ENCODE measurements at places on chromosomes 2 and 18. TPM values are rescaled to one million over a fixed set of nuclear protein-coding genes. Genes with fewer than 3 reads are reported as not detected.

DNA sequence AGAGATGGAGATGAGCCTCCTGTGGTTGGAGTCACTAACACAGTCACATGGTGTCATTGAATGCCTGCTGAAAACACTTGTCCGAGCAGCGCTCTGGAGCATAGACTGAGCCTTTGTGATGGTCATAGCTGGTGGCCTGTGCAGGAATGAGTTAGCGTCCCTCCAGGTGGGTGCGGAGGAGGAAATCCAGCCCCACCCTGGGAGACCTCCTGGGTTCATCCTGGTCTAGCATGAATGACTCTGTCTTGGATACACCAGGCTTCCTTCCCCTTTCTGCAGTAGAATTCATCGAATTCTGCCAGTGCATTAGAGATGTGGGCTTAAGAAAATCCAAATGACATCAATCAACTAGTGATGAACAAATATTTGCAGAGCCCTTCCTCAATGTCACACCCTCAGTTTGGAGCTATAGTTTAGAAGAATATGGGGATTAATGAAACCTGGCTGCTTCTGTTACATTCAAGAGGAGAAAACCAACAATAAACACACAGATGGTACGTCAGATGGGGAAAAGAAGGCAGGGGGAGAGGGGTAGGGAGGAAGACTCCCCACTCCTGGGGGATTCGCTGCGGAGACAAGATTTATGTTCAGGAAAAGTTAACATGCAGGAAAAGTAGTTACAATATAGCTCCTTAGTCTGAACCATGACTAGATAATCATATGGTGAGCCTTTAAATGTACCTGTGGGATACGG is 136.7 kb downstream of the DDX1 start:
- H3K4me1 ChIP-seq, result peaks cover 8% of the 10 kb centered on the region
- H3K27ac ChIP-seq, result no peak overlapping the region
- H3K4me3 ChIP-seq, result no peak overlapping the region
- no peaks in the 10 kb centered on the region for H3K36me3 ChIP-seq

DNA sequence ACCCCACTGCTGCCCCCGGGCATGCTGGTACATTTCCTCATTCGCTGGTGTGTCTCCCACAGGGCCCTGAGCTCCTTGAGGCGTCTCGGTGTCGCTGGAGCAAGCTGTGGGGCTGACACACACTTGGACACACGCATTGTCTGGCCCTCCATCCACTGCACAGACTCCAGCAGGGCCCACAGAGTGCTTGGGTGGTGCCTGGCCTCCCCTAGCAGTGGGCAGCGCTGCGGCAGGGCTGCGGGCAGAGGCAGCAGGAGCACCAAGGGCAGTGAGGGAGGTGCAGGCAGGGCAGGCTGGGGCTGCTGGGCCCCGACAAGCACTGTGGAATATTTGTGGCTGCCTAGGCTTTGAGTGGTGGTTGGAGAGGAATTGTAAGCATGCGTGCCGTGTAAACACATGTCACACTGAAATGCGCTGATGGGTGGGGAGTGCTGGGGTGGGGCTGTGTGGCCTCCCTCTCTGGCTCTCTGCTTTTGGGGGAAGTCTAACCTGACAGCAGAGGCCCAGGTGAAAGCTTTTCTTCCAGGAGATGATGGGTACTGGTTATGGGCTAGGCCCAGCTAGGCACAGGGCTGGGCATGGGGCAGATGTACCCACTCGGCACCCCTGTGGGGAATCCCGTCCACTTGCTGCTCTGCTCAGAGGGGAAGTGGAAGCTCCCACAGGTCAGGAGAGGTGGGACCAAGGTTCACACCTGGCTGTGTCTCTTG is 55.5 kb upstream of the HS6ST1 start:
- peak overlapping the region; percentile 56 for H3K27ac ChIP-seq
- peak; percentile 20 for DNase-seq
- peaks cover 20% of the 10 kb centered on the region for H3K4me1 ChIP-seq
- no peak overlapping the region for H3K4me3 ChIP-seq

GRCh38 chr2:188274274-188274673 is 17.4 kb upstream of the GULP1 start:
- H3K27ac ChIP-seq, result no peak overlapping the region
- H3K4me3 ChIP-seq, result no peak overlapping the region
- H3K36me3 ChIP-seq, result no peaks in the 10 kb centered on the region
- H3K27me3 ChIP-seq, result no peaks in the 10 kb centered on the region
- no peaks in the 10 kb centered on the region for H3K4me1 ChIP-seq

DNA sequence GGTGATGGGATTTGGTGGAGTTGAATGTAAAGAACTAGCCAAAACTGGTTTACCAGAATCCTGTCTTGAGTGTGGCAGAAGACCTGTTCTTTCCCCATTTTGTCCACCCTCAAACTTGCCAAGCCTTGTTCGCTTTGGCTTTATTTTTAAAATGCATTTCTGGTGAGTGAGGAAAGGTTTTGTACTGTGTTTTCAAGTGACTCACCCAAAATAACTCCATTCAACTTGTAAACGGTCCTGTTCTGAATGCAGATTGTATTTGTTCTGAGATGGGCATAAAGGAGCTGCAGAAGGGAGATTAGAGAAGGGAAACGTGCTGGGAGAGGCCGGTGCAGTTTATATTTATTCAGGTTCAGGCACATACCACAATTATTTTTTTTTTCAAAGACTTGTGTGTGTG is 5.3 kb upstream of the ITPRID2 start:
- H3K27ac ChIP-seq, result no peak overlapping the region

GRCh38 chr2:43018179-43019024 is 208.0 kb downstream of the ZFP36L2 start:
- H3K4me3 ChIP-seq, result no peak overlapping the region
- no peaks in the 10 kb centered on the region for H3K36me3 ChIP-seq
- H3K27ac ChIP-seq, result peak overlapping the region; percentile 42
- no peaks in the 10 kb centered on the region for H3K27me3 ChIP-seq

DNA sequence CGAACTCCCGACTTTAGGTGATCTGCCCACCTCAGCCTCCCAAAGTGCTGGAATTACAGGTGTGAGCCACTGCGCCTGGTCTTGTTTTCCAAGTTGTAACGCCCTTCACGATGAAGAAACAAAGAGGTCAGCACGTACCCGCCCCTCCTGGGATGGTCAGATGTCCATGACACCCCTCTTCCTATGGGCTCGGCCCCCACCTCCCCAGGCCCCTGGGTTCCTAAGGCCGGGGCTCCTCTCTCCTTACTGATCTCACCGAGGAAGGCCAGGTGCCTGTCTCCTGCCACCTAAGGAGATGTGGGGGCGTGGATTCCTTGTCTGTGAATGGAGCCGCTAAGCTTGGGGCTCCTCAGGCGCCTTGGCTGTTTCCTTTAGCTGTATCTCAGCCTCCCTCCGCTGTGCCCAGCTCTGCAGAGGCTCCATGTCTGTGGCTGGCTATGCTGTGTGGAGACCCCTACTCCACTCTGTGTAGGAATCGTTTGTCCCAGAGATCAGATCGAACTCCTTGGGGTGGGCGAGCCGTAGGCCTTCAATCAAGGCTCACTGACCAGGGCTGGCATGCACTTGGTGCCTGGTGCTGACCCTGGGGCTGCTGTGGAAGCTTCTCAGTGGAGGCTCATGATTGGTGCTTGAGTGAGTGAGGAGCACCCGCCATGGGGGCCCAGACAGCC is 8.8 kb downstream of the COLEC11 start:
- no peak for DNase-seq
- H3K4me3 ChIP-seq, result no peak overlapping the region
- no peaks in the 10 kb centered on the region for H3K27me3 ChIP-seq
- no peaks in the 10 kb centered on the region for H3K4me1 ChIP-seq
- no peak overlapping the region for H3K27ac ChIP-seq

GRCh38 chr18:616380-616995 is 19.7 kb downstream of the CLUL1 start:
- no peak overlapping the region for H3K4me3 ChIP-seq
- H3K4me1 ChIP-seq, result no peaks in the 10 kb centered on the region
- no peaks in the 10 kb centered on the region for H3K27me3 ChIP-seq
- no peak for DNase-seq
- H3K27ac ChIP-seq, result no peak overlapping the region

DNA sequence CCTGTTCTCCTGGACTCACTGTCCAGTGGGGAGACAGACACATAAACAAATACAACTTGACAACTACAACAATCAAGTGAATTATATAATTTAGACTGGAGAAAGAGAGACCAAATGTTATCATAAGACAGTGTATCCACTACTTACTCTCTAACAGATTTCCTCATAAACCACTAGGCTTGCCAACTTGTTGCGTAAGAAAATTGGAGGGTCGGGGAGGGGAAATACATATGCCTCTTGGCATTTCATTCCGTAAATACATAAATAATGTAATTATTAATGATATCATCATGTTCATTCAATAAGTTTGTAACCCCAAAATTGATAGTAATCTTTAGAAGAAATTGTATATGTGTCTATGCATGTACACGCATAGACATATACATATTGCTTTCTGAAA is 14.9 kb downstream of the RAB6D start:
- no peaks in the 10 kb centered on the region for H3K27me3 ChIP-seq
- no peak overlapping the region for H3K4me3 ChIP-seq
- H3K36me3 ChIP-seq, result no peaks in the 10 kb centered on the region
- DNase-seq, result no peak
- H3K27ac ChIP-seq, result no peak overlapping the region
- no peaks in the 10 kb centered on the region for H3K4me1 ChIP-seq

GRCh38 chr2:219178377-219179175 is 501 bp downstream of the RETREG2 start:
- H3K36me3 ChIP-seq, result peaks cover 41% of the 10 kb centered on the region
- H3K4me3 ChIP-seq, result peak overlapping the region; percentile 57
- H3K27me3 ChIP-seq, result no peaks in the 10 kb centered on the region
- H3K27ac ChIP-seq, result peak overlapping the region; percentile 94
- H3K4me1 ChIP-seq, result peaks cover 43% of the 10 kb centered on the region
- peak; percentile 55 for DNase-seq

The TBC1D8 gene
- 85.7 TPM for total RNA-seq

- no peak overlapping the region for H3K27ac ChIP-seq
- no peaks in the 10 kb centered on the region for H3K4me1 ChIP-seq
These were observed 179.1 kb downstream of the ANKRD44 start for GRCh38 chr2:197131558-197131855.

- no peaks in the 10 kb centered on the region for H3K36me3 ChIP-seq
- no peak overlapping the region for H3K4me3 ChIP-seq
- no peak for DNase-seq
- no peaks in the 10 kb centered on the region for H3K27me3 ChIP-seq
These were observed 105.2 kb upstream of the ZNF521 start for GRCh38 chr18:25457126-25457525.
